ENCODE measurements at places on chromosomes 13 and 19. TPM values are rescaled to one million over a fixed set of nuclear protein-coding genes. Genes with fewer than 3 reads are reported as not detected.

- peak; percentile 97 for DNase-seq
These were observed at the start of gene ZNF813 for GRCh38 chr19:53467485-53468262. TSS of gene ZNF813 (plus strand) at chr19:53467733. CDS start at chr19:53483823, 16,090 bp downstream.

- DNase-seq: no peak
These were observed 595 bp downstream of the TLE2 start for GRCh38 chr19:3028305-3029064.

DNA sequence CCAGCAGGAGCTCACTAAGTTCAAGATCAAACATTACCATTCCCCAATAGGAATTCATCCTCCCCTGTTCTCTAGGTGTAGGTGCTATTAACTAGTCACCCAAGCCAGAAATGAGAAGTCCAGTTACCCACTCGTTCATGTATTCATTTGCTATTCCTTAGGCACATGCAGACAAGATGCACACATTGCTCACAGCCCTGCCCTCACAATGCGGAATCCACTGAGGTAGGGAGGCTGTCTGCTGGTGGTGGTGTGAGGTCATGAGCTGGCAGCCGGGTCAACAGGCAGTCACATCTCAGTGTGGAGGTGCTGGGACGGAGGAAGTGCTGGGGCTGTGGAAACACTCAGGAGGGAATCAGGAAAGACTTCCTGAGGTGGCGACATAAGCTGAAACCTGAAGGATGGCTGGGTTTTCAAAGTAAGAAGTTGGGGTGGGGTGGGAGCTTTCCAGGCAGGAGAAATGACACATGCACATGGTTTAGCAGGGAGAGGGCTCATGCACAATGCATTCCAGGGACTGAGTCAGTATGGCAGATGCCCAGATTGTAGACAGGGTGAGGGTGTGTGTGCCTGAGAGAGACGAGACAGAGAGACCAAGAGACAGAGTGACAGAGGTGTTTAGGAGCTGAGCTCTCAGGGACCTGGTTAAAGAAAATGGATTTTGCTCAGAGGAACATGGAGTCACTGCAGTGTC, 117.6 kb downstream of the USP12 start:
- no peak for DNase-seq

GRCh38 chr19:30153326-30154210, 211.5 kb downstream of the URI1 start:
- DNase-seq: no peak

LSR gene
- 7.3 TPM for total RNA-seq

SCAF1 gene
- 70.3 TPM for total RNA-seq

- DNase-seq: peak; percentile 74
These were observed at the start of gene KCTD15 for GRCh38 chr19:33796164-33796875. TSS of gene KCTD15 (plus strand) at chr19:33796870. CDS start at chr19:33800455, 3,585 bp downstream.

- DNase-seq: no peak
These were observed 149.5 kb downstream of the PTPRS start for GRCh38 chr19:5191091-5191490.

DNA sequence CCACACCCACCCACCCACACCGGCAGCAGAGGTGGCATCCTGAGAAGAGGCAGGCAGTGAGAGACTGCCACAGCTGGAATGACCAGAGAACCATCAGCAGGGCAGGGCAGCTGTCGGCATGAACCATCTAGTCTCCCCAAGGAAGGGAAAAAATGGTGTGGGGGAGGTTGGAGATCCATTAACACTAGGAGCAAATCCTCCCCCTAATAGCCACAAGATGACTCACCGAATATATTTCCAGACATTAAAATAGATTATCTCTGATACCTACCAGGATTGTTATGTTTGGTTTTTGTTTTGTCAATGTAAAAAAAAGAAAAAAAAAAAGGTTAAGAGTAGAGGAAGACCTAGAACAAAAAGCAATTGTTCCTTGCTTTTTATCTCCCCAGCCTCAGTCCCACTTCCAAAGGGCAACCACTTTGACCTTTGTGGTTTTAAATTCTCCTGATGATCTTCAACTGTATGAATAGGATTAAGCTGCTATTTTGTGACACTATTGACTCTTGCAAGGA, 34.2 kb downstream of the THSD1 start:
- no peak for DNase-seq

UQCR11 gene
- total RNA-seq: 98.2 TPM

DNA sequence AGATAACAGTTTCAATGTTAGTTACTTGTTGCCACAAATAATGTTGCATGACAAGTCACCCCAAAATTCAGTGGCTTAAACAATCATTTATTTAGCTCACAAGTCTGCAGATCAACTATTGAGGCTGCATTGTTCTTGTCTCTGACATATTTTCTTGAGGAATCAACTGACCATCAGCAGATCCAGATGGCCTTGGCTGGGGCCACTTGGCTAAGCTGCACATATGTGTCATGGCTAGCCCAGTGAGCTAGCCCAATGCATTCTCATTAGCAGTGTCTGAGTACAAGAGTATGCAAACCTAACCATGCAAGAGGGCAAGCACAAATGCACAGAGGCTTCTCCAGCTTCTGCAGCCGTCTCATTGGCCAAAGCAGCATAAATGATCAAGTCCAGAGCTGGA, 180.4 kb downstream of the DNAJC15 start:
- no peak for DNase-seq

GNG8 gene
- total RNA-seq: not detected

GRCh38 chr19:29323440-29324290, 110.7 kb upstream of the UQCRFS1 start:
- DNase-seq: no peak

GRCh38 chr13:41641429-41641828, 184.1 kb downstream of the RGCC start:
- no peak for DNase-seq

F10 gene
- total RNA-seq: 37.6 TPM

- no peak for DNase-seq
These were observed 12.4 kb upstream of the TPP2 start for GRCh38 chr13:102584434-102584833.

GRCh38 chr13:27026396-27026795, 145.2 kb downstream of the USP12 start:
- DNase-seq: no peak

NDUFS7 gene
- total RNA-seq: 87.3 TPM

ZNF527 gene
- 7.0 TPM for total RNA-seq

KIR3DL1 gene
- total RNA-seq: not detected

- no peak for DNase-seq
These were observed 11.1 kb downstream of the LMO7 start for GRCh38 chr13:75647126-75647784.

GRCh38 chr19:55392820-55393761, 7.4 kb downstream of the RPL28 start:
- DNase-seq: no peak

GRCh38 chr19:42242069-42242511, 312 bp downstream of the GSK3A start:
- no peak for DNase-seq

All from ovary (tissue), 10 donors.